ENCODE measurements at places on chromosomes 13 and 19.

GRCh38 chr13:30759748-30760147 is 24.4 kb downstream of the ALOX5AP start:
- DNase-seq, result no peak

DNA sequence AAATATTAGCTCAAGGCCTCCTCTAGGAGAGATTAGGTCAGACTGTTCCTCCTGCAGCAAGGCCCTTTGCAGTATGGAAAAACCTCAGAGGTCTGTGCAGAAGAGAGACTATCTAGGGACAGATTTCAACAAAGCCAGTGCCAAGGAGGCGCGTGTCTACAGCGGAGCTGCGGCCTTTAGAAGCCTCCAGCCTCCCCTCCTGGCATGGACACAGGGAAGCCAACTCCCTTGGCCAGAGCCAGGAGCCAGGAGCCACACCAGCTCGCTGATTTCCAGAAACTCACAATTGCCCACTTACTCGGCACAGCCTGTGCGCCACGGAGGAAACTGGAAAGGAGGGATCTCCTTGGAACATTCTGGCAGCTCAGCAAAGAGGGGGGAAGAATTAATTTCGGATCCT is 63.4 kb downstream of the INSR start:
- DNase-seq, result no peak

DNA sequence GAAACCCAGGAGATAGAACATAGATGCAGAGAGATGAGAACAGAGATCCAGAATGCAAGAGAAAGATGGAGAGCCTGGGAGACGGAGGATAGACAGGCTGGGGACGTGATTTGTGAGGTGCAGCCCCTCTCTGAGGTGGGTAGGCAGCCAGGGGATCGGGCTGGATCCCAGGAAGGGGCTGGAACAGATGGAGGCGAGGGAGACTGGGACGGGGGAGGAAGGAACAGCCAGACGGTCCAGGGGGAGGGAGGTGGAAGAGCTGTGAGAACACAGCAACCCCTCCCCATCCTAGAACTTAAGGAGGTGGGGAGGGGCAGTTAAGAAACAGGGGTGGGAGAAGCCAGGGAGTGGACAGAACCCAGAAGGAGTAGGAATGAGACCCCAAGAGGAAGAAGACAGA is 3.1 kb downstream of the SLC17A7 start:
- no peak for DNase-seq

- DNase-seq, result no peak
Observed at GRCh38 chr19:48424694-48425219, 21.0 kb upstream of the GRWD1 start.

DNA sequence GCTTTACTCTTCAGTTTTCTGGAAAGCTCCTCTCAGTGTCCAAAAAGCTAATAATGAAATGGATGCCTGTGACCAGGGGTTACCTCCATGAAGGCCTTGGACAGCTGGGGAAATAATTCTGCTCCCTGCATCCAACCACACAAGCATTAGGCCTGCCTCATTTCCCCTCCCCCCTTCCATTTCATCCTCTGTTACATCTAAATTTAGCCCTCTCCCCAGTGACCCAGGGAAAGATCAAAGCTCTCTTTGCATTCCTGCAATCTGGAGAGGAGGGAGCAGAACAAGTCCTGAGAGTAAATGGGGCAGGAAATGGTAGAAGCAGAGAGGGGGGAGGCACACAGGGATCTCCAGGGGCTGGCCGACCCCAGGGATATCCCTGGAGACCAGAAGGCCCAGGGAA is 452.7 kb downstream of the TSHZ3 start:
- no peak for DNase-seq

GRCh38 chr13:21913010-21913409 is 242.1 kb downstream of the FGF9 start:
- DNase-seq, result no peak

- no peak for DNase-seq
Observed at GRCh38 chr13:97749174-97749573, 204.3 kb upstream of the IPO5 start.

DNA sequence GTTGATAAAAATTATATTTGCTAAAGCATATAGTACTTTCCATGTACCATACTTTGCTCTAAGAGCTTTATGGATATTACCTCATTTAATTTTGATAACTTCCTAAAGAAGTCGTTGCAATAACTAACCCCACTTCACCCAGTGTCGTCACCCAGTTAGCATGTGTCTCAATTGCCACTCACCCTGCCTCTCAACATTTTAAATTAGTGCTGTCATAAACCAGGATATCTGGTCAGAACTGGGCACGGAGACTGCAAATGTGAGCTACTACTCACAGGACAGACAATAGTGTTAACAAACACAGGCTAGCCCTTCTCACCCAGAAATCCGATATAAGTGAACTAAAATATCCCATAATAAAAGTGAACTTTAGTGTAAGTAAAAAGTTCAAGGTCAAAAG is 430.6 kb downstream of the KLF12 start:
- no peak for DNase-seq

DNA sequence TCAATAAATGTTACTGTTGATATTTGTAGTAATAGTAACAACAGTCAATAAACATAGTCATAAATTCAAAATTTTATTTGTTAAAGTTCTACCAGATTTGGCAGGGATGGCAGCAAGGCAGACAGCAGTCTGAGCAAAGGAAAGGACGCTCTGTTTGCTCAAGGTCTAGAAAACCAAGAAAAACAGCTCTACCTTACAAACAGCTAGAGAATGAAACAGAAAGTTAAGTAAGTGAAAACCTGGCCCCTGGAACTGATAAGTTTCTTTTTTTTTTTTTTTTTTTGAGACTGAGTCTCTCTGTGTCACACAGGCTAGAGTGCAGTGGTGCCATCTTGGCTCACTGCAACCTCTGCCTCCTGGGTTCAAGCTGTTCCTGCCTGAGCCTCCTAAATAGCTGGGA is 27.9 kb downstream of the ENOX1 start:
- no peak for DNase-seq

GRCh38 chr13:97342136-97342535 is 91.8 kb upstream of the RAP2A start:
- DNase-seq, result no peak

- no peak for DNase-seq
Observed at GRCh38 chr19:49201042-49201441, 43.5 kb downstream of the TRPM4 start.

DNA sequence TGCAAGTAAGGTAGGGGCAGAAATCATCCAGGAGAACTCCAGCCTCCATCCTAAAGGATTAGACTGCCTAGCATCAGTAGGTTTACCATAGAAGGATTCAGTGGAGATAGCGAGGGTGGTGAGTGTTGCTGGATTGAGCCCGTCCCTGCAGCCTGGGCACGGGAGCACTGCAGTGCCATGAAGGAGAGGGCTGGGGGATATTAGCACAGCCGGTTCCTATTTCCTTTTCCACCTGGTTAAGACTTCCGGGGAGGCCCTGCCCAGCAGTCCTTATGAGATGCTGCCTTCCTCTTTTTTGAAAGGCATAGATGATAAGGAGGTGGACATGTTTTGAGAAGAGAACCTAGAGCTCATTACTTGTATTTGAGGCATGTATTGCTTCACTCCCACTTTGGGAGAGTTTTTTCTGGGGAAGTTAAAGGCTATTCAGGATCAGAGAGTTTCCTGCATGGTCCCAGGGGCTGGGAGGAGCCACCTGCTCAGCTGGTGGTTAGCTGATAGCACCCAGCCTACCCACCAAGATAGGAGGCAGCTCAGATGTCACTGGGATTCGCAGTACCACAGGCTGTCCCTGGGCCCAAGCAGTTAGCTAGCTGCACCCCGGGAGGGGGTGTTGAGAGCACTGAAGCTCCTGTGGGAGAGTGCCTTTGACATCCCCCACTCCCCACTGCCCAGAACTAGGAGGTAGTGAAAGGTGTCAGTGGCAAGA is 17.2 kb downstream of the ACTN4 start:
- no peak for DNase-seq

DNA sequence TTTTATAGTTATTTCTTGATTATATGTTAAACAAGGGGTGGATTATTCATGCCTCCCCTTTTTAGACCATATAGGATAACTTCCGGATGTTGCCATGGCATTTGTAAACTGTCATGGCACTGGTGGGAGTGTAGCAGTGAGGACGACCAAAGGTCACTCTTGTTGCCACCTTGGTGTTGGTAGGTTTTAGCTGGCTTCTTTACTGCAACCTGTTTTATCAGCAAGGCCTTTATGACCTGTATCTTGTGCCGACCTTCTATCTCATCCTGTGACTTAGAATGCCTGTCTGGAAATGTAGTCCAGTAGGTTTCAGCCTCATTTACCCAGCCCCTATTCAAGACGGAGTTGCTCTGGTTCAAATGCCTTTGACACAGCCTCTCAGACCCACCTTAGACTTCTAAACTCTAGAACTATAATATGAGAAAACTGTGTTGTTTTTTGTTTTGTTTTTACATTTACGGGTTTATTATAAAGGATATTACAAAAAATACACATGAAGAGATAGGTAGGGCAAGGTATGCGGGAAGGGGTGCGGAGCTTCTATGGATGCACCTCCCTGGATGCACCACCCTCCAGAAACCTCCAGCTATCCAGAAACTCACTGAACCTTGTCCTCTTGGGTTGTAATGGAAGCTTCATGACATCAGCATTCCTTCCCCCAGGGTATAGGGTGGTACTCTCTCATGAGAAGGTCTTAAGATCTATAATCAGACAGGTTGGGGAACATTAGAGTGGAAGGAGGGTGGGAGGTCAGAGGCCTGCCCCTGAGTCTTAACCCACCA is 15.8 kb upstream of the SPRYD7 start:
- DNase-seq, result no peak

GRCh38 chr19:35346193-35347052 is 1.3 kb upstream of the FFAR1 start:
- DNase-seq, result peak; percentile 10

- no peak for DNase-seq
Observed at GRCh38 chr13:45385907-45386553, 32.1 kb downstream of the SLC25A30 start.

DNA sequence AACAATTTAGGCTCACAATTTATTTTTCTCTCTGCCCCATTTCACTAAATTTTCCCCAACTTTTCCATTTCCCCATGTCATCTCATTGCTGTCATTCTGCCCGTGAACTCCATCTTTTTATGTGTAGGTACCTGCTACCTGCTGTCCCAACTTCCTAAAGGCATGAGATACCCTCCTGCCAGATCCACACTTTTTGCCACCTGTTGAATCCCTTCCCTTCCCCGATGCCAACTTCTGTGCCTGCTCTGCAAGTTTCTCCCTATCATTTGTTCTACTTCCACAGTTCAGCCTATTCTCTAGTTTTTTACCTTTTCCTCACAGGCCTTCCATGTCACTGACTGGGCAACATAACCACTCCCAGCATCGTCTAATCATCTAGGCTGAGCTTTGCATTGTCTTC is 607.5 kb upstream of the KLF12 start:
- no peak for DNase-seq

DNA sequence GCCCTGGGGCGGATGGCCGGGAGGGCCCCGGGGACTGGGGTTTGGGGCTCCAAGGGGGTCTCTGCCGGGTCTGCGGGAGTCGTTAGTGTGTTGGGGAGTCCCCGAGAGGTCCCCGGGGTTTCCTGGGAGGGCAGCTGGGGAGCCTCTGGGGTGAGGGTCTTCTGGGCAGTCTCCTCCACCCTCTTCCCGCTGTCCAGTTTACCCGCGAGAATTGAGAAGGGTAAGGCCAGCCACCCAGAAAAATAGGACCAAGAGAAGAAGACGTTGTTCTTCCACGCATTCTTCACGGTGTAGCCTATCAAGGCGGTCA is 1.0 kb upstream of the ETFB start:
- no peak for DNase-seq

DNA sequence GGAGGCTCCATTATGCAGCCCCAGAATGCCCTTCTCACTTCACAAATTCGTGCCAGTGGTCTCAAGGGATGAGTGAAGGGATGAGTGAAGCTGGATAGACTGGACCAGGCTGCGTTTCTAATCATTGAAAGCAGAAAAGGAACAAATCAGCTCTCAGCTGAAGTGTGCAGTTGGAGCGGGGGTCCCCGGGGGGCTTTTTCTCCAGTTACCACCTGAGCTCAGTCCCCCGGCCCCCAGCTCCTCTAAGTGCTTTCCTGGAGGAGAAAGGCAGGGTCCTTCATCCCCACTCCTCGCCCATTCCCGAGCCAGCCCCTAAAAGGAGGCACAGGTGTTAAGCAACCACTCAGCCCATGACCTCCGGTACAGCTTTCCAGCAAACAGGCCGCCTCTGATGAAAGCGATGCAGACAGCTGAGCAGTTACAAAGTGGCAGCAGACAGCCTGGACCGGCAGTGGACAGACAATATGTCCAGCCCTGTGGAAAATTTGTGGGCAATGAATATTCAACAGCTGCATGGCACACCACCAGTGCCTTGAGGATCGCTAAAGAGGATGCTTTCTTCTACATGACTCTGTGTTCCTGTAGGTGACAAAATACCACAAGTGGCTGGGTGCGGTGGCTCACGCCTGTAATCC is 110.7 kb upstream of the UBL3 start:
- DNase-seq, result no peak

GRCh38 chr19:15631817-15632216 is 8.9 kb upstream of the CYP4F3 start:
- DNase-seq, result no peak
